GM12892 (cell line): ENCODE measurements at places on chromosomes 7 and 10.

GRCh38 chr10:21825345-21825744 is 178.2 kb downstream of the DNAJC1 start:
- no peak for DNase-seq

DNA sequence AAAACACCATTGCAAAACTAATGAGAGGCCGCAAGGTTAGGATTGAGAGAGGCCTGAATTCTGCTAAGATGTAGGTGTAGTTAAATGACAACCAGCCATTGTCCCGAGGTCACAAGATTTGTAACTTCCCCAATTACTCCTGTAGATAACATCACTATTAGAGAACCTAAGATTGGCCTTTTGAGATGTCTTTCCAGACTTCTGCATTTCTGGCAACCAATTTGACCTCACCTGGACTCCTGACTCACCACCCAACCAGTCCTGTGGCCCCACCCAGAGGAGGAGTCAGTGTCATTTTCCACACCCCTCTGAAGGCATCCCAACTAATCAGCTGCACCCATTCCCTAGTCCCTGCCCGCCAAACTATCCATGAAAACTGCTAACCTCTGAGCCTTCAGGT is 115.7 kb downstream of the PRKAG2 start:
- DNase-seq: no peak

- DNase-seq: no peak
These were observed 57.7 kb downstream of the DNAJB6 start for GRCh38 chr7:157394246-157395191.

- DNase-seq: no peak
These were observed 21.0 kb downstream of the ANKRD30A start for GRCh38 chr10:37146443-37146842.
